ENCODE measurements at places on chromosomes 4 and X.

DNA sequence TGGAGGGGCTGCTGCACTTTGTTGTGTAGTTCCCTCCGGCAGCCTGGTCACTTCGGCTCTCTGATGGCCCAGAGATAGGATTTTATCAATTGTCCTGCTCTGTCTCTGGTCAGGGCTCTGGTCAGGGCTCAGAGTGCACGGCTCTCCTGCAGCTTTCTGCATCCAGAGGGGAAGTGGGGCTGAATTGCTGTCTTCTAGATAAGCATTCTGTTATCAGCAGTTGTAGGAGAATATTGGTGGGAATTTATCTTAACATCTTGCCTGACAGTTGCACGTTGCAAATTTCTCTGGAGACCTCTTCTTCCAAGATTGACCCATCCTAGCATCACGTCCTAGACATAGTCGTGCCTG is 62.8 kb downstream of the FAM193A start:
- DNase-seq: no peak

DNA sequence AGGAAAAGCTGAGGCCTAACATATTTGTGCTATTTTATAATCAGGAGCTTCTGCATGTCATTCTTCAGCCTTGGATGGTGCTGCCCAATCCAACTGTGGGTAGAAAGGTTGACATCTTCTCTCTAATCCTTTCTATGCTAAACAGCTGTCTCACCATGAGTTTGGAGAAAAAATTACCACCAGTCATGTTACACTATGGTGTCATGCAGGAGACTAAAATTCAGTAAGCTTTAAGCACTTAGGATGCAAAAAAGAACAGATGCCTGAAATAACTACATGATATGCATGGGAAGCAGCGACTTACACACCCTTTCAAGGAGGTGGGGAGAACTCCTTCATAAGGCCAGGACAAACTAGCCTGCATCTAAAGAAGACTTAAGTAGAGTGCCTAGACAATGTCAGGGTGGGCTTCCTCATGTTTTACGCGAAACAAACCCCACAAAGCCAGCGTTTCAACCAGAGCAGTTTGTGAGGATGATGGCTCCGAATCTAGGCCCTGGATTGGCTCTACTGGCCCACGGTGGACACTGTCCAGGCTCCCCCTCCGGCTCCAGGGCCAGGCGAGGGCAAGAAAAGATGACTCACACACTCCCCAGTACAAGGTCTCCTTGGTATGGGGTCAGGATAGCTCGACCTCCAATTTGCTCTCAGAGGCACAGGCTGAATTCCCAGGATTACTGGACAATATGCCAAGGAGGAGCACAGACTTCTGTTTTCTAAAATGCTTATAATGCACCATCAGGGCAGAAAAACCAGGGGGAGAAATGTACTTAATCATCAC is 45.1 kb downstream of the STX18 start:
- DNase-seq: no peak

- DNase-seq: no peak
Measured at GRCh38 chr4:78459327-78459726, 92.2 kb upstream of the ANXA3 start.

GRCh38 chr4:109648266-109648996 is 54.8 kb downstream of the CASP6 start:
- DNase-seq: no peak

DNA sequence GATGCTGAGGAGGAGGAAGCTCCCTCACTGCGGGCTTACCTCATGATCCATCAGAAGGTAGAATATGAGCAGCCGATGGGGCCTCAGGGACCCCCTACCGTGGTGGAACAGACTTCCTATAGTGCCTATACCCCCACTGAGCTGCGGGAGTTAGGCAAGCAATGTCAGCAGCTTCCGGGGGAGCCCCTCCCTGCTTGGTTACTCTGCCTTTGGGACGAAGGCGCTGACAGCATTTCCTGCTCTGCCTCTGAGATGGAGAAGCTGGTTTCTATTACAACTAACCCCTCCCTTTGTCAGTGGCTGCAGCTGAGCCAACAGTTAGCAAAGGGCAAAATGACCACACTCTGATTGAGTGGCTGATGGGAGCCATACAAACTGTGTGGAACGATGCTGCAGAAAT is 430.7 kb downstream of the IDS start:
- no peak for DNase-seq
